Ammon's horn (tissue), 1 donor: ENCODE measurements at places on chromosomes 2 and 18.

DNA sequence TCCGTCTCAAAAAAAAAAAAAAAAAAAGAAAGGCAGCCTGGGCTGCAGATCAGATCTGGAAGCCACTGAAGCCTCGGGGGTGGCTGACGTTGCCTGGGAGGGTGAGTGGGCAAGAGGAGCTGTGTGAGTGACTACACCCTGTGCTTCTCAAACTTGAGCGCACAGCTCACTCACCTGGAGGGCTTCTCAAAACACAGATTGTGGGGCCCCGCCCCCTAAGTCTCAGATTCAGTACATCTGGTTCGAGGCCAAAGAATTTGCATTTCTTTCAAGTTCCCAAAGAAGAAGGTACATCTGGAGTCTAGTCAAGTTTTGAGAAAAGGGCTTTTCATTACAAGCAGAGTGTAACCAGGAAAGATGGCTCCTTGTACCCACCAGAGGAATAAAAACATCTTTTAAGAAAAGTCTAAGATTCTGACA, 97.7 kb upstream of the CAB39 start:
- no peak for DNase-seq

DNA sequence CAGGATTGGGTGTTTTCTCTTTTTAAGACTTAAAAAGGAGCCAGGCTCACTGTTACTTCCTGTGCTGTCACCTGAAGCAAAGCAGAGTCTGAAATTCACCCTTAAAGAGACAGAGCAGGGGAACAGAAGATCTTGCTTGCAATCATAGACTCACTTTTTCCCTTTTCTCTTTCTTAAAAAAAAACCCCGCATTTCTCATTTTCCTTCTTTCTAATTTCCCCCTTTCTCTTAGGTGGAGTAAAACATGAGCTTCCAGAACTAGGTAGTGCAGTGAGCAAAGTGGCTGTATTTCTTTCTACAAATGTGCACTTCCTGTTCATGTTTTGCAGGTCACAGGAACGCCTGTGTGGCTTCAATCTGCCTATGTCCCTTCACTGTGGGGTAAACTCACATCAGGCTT, 381.2 kb downstream of the LPIN1 start:
- DNase-seq, result no peak

GRCh38 chr2:237549643-237550415, 16.5 kb upstream of the PRLH start:
- DNase-seq, result no peak

- no peak for DNase-seq
Observed at GRCh38 chr2:108061439-108062042, 75.2 kb downstream of the SLC5A7 start.

GRCh38 chr2:39210846-39211245, 32.9 kb downstream of the CDKL4 start:
- DNase-seq, result peak; percentile 42

DNA sequence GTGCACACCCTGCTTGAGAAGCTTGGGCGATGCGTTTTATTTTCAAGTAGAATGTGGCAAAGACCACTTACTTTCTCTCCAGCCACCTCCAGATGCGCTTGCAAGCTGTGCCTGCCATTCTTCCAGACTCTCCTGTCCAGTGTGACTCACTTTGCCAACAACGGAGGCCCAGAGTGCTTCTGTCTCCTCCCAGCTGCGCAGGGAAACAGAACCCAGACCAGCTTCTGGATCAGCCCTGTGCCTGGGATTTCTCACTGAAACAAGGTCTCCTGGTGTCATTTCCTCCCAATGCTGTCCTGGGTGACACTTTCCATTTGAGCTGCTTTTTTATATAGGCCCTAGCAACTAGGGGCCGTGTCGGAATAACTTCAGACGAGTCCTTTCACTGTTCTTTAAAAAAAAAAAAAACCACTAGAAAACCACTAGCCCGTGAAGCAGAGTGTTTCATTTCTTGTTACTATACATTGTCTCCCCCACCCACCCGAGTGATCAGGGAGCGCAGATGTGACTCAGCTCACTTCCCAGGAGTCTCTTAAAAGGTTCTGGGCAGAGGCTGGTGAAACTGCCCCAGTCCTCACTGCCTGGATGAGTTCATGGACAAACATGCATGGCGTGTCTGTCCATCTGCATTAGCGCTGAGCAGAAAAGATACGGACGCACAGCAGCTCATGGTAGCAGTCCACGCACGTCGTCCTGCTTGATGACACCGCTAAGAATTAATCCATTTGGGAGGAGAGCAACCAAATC, 25.3 kb upstream of the RPL31 start:
- no peak for DNase-seq

DNA sequence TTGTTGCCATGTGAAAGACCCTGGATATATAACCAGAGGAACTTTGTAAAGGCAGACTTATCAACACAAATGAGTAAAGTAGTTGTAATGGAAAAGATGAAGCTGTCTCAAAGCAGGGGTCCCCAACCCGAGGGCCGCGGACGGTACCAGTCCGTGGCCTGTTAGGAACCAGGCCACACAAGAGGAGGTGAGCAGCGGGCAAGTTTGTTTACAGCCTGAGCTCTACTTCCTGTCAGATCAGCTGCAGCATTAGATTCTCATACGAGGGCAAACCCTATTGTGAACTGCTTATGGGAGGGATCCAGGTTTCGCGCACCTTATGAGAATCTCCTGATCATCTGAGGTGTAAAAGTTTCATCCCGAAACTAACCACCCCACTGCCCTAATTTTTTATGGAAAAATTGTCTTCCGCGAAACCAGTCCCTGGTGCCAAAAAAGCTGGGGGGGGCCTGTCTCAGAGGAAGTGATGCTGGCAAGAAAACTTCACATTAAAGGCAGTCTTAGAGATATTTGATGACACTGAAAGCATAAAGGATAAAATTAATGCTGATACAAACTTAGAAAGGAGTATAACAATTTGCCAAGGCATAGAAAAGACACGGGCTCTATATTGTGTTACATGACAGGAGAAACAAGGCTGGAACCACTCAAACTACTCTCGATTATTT, 57.5 kb upstream of the MSTN start:
- no peak for DNase-seq

- no peak for DNase-seq
Observed at GRCh38 chr18:24160086-24160485, 21.2 kb downstream of the CABYR start.

- DNase-seq, result no peak
Observed at GRCh38 chr18:24778810-24779418, 318.5 kb downstream of the HRH4 start.

GRCh38 chr2:229267080-229267479, 4.0 kb downstream of the PID1 start:
- DNase-seq, result no peak

DNA sequence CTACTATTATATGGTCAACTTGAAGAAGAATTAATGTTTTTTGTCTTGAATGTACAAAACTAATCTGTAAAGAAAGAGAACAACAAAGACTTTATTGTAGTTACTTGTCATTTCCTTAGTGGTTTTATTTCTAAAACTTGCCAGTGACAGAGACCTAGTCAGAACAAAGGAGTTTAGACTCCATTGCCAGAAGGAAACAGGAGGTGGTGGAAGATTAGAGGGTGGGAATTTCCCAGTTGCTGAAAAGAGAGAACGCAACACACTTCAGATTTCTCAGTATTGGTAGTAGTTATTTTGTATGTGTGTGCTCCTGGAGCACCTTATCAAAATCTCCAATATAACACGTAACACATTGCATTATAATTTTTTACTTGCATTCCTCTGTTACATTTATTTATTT, 81.4 kb downstream of the CDCA7 start:
- DNase-seq, result no peak

DNA sequence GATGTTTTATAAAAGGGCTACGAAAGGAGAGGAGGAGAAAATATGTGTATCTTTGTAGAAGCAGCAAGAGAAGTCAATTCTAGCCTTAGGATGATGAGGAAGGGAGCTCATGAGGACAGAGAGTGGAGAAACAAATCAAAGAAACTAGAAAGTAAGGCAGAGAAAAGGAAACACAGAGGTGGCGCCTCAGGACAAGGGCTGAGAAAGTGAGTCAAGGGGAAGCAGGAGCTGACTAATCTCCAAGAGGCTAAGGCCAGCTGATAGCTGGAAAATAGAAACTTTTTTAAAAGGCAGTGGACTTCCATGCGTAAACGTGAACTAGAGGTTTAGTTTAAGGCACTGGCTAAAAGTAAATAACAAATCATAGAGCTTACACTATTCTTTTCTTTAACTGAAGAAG, 173.3 kb downstream of the ANKRD44 start:
- no peak for DNase-seq
